ENCODE measurements at places on chromosomes 12 and 14. TPM values are rescaled to one million over a fixed set of nuclear protein-coding genes. Genes with fewer than 3 reads are reported as not detected.
A peak's percentile ranks its signal among the peaks of the same experiment; 100 is the strongest.

Gene OLR1
- total RNA-seq = not detected

Gene IAPP
- total RNA-seq = not detected

- DNase-seq = peak; percentile 96
Measured at GRCh38 chr12:124713436-124714082, 146.1 kb upstream of the NCOR2 start.

DNA sequence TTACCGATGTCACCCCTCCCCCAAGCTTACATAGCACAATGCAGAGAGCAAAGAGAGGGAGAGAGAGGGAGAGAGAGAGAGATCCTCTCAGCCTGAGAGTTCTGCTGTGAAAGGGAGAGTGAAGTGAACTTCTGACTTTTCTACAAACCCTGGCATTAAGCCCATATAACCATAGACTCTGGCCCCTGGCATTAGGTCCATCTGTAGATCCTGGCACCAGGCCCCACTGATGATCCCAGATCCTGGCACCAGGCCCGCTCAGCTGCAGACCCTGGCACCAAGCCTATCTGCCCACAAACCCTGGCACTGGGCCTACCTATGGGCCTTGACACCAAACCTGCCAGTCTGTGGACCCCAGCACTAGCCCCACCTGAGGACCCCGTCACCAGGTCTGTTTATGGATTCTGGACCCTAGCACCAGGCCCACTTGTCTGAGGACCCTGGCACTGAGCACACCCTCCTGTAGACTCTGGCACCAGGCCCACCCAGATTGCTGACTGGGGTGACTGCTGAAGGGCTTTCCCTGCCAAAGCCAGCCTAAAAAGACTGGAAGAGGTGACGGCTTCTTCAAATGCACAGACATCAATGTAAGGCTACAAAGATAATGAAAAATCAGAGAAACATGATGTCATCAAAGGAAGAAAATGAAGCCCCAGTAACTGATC is 14.5 kb upstream of the KRT83 start:
- DNase-seq = no peak

DNA sequence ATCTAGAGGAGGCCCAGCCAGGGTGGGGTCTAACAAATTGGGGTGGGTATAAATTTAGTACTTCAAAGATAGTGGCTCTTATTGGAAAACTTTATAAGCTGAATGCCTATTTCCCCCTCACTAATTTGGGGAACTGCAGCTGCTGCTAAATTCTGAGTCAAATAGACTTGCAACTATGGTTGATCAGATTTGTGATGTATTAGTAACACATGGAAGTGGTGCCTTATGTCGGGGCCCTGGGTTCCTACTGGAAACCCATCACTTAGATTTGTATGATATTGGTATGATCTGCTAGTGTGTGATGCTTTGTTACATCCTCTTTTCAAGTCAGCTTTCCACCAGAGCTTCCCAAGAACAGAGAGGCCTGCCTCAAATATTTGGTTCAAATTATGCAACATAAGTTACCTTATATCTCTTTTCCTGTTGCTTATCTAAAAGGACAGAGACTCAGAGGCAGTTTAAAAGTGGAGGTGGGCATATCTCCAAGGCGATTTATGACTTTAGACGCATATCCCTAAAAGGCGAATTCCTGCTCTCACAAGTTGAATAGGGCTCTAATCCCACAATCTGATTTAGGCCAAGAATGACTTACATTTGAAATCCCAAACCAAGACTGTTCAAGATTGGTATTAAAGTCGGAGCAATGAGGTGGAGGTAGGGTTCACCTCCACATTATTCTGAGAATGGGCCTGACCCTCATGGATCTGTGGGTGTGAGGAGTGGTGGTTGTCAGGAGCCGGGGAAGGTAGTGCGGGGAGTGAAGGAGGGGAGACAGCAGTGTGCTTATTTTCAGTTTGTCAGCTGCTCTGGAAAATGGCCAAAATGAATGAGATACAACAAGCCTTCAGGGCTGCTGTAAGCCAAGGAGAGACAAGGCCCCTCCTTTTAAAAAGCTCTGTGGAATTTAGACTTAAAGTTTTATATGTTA is 425.8 kb downstream of the RAD51B start:
- no peak for DNase-seq

Gene GARIN6
- total RNA-seq = not detected

DNA sequence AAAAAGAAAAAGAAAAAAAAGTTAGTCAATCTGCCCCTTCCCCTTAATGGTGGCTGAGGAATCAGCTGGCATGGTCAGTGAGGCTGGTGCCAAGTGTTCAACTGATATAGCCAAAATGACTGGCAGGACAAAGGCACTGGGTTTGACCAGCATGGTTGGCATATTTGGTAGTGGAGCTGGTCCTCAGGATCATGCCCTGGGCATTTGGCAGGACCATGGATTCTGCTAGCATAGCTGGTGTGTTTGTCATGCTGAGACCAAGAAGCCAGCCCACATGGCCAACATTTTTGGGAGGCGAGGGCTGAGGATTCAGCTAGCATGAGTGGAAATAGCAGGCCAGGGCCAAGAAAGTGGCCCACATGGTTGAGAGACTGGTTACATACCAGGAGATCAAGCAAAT is 136.5 kb downstream of the FBXL14 start:
- no peak for DNase-seq

Gene CSRP2
- 12.7 TPM for total RNA-seq

DNA sequence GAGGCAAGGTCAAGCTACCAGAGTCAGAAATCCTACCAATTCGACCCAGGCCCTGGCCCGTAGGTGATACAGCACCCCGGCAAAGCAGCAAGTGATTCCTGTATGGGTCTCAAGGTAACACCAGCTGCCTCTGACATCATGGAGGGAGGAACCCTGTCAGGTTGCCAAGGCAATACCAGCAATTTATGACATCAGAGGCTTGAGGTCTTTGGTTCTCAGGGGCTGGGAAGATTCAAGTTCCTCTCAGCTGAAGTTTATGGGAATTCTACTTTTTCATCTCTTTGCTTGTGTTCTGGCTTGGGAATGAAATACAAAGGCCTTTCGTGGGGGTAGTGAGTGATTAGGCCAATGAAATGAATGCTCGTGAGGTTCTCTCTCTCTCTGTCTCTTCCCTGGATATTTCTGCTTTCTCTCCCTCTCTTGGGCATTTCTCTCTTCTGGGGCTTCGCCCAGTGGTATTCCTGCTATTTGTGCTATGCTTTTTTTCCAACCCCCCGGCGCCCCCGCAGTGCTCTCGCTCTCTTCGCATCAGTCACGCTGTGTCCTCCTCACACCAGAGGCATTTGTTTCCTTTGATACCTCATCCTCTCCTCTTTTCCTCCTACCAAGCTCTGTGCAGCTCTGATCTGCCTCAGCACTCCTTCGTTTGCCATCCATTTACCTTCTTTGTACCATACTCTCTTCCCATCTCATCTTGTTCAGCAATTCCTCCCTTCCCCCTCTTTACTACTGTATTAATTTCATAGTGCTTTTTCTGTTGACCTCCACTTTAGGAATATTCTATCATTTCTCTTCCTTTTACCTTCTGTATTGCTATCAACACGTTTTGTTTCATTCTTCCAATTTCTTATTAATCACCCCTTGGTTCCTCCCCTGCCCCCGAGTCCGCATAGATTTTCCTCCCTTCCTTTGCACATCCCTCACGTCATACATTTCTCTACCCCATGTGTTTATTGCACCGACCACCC is 2.9 kb downstream of the ZFHX2 start:
- no peak for DNase-seq

DNA sequence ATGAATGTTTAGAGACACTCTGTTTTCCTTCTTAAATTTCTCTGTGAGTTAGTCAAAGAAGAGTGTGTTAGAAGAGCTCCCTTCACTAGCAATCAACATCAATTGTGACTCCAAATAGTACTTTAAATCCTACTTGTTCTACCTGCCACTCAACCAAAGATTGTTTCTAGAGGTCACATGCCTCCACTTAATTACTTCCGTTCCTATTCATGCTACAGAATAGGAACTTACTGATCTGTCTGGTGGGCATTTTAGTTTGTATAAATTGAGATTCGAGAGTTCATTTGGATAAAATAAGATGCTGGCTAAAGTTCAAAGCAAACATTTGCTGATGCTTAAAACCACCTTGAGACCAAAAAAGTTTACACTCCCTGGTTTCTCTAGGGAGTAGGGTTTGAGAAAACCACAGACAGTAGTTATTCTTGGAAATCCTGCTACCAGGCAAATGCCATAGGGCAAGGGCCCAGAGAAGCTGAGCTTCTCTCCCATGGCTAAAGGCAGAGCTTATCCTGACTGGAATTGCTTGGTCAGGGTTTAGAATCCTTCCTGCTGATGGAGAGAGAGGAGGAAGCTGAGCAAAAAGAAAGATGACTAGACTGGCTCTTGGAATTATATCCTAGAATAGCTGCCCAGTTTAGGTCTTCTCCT is 389.6 kb upstream of the ATP2B1 start:
- no peak for DNase-seq

DNA sequence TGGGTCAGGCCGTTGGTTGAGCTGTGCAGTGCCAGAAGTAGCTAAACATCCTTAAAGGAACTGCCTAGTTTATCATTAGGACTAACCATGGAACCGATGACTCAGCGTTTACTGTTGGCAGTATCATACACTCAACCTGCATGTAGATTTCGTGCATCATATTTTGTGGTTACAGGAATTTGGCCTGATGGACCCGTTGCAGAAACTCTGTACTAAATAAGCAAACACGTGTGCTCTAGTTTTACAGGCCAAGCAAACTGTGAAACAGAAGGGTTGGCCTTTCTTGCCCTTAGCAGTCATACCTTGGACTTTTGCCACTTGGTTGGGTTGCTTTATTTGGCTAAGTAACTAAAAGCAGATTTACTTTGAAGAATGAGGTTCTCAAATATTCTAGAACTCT is 35.6 kb downstream of the DGLUCY start:
- DNase-seq = peak; percentile 91

Gene NEDD8
- 261 TPM for total RNA-seq

DNA sequence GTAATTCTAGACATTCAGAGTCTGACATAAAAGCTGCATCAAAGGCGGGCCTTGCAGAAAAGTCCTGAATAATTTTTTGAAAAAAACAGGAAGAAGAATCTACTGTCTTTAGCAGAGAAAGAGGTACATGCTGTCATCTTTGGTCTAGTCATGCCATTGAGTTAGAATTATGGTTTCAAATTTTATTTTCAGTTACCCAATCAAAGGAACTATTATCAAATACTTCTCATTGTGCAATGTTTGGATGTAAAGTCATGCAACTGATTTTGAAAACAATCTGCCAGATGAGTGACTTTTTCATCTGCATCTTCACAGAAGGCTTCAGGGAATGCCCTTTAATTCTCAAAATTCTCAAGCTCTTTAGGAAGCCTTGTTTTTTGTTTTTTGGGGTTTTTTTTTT is 803.5 kb downstream of the FLRT2 start:
- no peak for DNase-seq

- DNase-seq = no peak
Measured at GRCh38 chr12:121000530-121000929, 15.8 kb downstream of the C12orf43 start.

DNA sequence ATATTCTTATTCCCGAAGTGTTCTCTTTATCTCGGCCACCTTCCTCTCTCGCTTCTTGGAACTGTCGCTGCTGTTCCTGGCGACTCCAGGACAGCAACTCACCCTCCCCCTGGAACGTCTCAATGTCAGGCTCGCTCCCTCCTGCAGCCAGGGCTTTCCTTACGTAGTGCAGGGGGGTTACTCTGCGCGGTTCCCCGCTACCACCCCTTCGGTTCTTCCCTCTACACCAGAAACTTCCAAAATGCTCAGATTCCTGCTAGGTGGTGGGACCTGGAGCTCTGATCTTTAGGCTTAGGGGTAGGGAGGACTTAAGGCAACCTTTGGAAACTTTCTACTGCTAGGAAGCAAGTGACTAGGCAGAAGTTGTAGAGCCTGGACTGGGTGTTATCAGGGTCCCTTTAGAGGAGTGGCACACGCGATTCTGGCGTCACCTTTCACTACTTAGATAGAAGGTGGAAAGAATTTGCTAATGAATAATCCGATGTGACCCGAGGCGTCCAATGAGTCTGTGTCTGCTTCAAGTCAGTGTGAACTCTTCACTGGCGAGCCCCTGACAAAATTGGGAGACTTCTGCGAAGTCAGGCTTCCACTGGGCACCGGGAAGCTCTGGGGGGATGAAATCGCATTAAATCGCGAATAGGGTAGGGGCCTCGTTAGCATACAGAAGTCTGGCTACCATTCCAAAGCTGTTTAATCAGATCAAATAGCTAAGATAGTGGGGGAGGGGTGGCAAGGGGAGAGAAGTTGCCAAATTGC is 900 bp upstream of the DPF3 start:
- peak; percentile 59 for DNase-seq

Gene ESPL1
- total RNA-seq = 39.3 TPM

GRCh38 chr12:3158851-3159465 is 81.8 kb downstream of the TSPAN9 start:
- DNase-seq = peak; percentile 51

DNA sequence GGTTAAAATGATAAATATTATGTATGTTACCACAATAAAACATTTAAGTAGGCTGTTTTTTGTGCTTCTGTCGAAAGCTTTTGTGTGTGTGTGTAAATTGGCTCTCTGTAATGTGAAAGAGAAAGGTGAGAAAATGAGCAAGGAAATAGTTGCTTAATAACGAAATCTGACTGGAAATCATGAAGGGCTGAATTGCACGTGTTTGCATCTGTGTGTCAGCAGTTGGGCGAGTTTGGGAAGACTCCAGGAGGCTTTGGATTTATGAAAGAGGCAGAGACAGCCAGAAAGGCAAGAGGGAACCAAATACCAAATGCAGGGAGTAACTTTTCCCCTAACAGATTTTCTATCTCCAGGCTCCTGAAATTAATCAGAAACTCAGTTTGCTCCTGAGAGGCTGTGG is 47.2 kb upstream of the PLEKHG3 start:
- no peak for DNase-seq

DNA sequence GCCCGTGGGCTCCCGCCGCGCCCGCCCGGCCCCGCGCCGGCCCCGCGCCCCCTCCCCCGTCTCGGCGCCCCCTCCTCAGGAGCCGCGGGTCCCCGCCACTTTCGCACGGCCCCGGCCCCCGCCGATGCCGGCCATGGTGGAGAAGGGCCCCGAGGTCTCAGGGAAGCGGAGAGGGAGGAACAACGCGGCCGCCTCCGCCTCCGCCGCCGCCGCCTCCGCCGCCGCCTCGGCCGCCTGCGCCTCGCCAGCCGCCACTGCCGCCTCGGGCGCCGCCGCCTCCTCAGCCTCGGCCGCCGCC is 263 bp downstream of the RCOR1 start:
- DNase-seq = no peak

GRCh38 chr12:93684716-93685115 is 7.5 kb downstream of the CRADD start:
- DNase-seq = no peak

Gene KRT81
- not detected for total RNA-seq

Gene MYO1H
- total RNA-seq = not detected

DNA sequence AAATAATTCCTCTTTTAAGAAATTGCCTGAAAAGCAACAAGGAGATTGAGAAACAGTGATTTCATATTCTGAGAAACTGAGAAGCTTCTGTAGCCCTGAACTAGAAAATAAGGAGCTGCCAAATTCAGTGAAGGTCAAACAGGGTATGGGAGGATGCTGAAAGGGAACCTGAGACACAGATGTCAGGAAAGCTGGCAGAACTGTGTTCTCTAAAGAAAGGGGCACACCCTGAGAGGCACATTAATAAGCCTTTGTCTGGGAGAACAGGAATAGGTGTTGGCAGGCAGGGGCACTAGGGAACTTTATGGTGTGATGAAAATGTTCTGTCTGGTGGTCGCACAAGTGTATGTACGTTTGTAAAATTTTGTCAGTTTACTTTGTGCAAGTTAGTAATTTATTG is 29.6 kb downstream of the VRK1 start:
- no peak for DNase-seq

- DNase-seq = no peak
Measured at GRCh38 chr14:79840103-79840502, 371.2 kb downstream of the DIO2 start.

Gene COCH
- total RNA-seq = 1.9 TPM

GRCh38 chr12:24268663-24269186 is 319.3 kb upstream of the SOX5 start:
- DNase-seq = no peak

Data from endothelial cell of umbilical vein (primary cell).